ENCODE measurements at places on chromosomes 16 and 17.

GRCh38 chr17:9982159-9982558, 77.1 kb upstream of the RCVRN start:
- no peak for DNase-seq

DNA sequence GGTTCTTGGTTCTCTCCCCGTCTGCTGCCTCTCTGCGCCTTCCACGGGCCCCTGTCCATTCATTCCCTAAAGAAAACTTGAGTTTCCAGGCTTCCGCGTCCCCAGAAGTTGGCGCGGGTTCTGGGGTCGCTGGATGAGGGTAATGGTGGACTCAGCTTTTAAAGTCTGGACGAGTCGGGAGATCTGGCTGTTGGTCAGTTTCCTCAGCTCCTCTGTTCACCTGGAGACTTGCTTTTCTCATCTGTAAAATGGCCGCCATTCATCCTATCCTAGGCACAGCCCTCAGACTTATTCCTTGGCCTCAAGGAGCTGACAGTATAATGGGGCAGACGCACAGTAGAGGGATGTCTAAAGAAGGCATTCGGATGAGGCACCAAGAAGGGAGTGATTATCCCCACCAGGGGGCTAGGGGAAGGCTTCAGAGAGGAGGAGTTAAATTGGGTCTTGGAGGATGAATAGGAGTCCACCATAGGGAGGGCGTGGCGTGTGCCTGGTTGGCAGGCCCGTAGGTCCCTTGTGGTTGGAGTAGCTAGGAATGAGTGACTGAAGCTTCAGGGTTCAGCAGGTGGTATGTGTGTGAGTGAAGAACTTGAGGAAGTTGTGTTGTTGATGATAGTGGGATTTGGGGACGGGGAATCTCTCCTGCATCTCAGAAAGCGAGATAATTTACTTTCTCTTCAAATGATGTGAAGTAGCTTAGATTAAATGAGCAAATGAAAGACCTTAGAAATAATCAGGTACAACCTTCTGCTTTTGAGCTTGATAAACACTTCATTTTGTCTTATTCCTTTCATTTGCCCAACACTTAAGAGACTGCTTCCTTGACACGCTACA, 652 bp downstream of the VPS35L start:
- no peak for DNase-seq

- DNase-seq: no peak
Measured at GRCh38 chr17:78803186-78803845, 21.2 kb upstream of the CYTH1 start.

GRCh38 chr16:81553080-81553813, 108.6 kb downstream of the CMIP start:
- DNase-seq: no peak

DNA sequence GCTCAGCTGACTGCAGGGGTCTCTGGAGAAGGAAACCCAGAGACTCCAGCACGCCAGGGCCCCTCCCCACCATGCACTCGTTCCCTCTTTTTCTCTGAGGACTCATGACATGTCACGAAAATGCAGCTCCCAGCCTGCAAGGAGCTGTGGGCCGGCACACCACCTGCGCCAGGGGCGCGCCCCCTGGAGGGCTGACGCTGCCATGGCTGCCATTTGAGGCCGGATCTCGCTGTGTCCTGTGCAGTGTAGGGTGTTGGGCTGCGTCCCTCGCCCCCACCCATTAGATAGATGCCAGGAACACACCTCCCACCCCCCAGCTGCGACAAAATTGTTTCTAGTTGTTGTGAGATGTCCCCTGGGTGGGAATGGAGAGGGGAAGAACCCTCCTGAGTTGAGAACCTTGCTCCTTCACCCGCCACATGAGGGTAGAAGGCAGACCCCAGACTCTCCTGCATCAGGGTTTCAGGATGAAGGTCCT, 8.2 kb downstream of the SYNGR2 start:
- no peak for DNase-seq

GRCh38 chr17:149231-149630, 11.9 kb downstream of the SCGB1C2 start:
- DNase-seq: no peak

- no peak for DNase-seq
Measured at GRCh38 chr17:14320734-14321475, 20.0 kb downstream of the HS3ST3B1 start.

DNA sequence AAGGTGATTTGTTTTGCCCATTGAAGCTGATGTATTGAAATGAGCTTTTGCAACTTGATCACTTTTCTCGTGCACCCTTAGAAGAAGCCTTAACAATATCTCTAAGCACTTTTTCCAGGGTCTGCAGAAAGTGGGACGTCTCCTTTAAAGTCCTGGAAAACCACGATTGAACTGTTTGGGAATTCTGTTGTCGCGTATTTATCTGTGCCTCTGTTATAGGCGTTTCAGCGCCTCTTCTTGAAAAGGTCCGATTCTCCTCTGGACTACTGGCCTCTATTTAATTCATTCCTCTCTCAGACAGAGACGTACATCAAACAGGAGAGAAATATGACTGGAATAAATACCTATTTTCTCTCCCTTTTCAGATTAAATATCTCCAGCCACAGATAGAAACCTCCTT, 262.4 kb upstream of the PSMD7 start:
- no peak for DNase-seq

GRCh38 chr17:59848778-59849177, 44.0 kb downstream of the TUBD1 start:
- no peak for DNase-seq

- DNase-seq: no peak
Measured at GRCh38 chr17:3843935-3844516, 2.0 kb downstream of the NCBP3 start.

DNA sequence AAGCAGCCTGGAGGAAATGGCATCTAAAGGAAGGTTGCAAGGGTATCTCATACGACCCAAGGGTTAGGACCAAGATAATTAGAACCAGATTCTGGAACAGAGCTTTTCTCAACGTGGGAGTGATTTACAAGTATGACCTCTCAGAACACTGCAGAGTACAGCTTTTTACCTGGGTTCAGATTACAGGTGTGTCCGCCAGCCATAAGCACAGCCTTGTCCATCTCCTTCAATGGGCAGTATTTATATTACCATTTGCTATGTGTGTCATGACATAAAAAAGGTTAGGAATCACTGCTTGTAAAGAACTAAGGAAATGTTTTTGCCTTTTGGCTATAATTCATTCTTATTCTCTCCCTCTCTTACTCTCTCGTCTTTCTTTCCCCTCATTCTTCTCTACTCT, 36.7 kb downstream of the MYO1D start:
- no peak for DNase-seq

- no peak for DNase-seq
Measured at GRCh38 chr17:56638591-56639051, 45.1 kb downstream of the NOG start.

DNA sequence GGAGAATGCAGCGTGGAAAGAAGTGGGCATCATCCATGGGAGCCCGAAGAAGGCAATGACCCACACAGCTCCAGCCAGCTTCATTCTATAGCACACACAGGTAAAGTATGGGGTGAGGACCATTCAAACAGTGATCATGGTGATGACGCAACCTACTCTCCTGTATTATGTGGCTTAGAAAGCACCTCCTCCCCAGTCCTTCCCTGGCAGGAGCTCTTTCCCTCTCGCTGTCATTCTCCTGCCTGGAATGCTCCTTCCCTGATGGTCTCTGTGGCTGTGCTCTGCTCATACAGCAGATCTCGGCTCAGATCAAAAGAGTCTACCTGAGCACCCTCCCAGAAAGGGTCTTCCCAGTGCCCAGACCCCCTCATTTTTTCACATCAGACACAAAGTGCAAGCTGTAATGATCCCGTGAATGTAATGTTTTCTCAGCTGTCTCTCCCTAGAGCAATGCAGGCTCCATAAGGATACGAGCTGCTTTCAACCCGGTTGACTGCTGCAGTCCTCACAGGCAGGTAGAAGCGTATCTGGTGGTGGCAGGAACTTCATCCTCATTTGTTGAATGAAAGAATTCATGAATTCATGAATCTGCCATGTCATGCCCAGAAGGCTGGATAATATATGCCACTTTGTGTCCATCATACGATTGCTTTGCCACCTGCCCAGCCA, 248.8 kb downstream of the HS3ST3A1 start:
- DNase-seq: no peak

DNA sequence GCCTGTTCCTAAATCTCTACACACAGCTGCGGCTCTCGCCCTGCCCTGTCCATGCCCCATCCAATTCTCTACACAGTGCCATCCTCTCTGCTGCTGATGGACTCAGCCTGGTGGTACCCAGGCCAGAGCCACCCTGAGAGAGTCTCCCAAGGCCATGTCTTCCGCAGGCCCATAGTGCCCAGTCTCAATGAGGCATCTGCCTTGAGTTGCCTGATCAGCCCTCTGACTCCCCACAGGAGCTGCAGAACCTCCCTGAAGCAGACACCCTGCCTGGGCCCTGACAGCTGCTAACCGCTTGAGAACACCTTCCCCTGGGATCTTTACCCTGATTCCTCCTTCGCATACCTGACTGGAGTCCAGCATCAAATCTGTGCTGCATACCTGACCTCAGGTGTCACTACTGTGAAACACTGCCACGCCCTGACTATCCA, 13.3 kb downstream of the TSPOAP1 start:
- no peak for DNase-seq

- no peak for DNase-seq
Measured at GRCh38 chr17:8803531-8804420, 4.6 kb upstream of the MFSD6L start.

GRCh38 chr17:43832168-43832975, 574 bp downstream of the MPP3 start:
- peak; percentile 44 for DNase-seq

DNA sequence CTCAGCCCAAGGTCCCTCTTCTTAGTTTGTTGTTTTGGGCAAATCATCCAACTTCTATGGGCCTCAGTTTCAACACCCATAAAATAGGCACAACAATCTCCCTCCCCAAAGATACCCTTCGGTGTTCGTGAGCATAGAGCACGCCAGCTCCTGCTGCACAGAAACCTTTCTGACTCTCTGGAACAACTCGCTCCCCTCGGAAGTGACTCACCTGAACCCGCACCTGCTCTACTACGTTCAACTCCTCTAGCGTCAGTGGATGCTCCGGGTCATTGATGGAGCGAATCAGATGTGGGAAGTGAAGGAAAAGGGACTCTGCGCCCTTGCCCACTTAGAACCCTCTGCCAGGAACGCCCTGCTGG, 445 bp downstream of the CIAO2B start:
- DNase-seq: no peak

- DNase-seq: no peak
Measured at GRCh38 chr16:80947708-80948625, 58.7 kb downstream of the CMC2 start.

DNA sequence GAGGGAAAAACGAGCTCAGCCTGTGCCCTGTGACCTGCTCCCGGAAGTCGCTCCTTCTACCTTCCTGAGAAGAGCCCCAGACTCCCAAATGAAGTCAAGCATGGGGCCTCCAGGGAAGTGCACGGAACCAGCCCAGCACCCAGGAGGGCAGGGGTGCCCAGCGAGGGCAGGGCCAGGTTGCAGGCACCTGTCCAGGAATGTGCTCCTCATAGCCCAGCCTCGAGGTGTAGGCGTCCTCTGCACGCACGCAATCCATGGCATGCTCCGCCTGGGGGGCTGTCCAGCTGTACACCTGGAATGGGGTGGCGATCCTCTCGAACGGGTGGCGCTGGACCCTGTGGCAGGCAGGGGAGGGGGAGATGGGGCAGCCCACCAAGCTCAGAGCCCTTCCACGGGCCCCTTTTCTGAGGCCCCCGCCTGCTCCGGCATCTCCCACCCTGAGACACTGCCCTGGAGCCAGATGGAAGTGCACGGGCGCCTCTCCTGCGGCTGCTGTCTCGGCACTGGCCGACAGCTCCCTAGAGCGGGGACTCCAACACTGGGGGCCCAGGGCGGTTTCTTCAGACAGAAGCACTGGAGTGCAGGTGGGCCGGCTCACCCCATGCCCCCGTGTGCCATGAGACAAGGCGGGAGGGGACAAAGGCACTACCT, 10.9 kb downstream of the CLUH start:
- no peak for DNase-seq

GRCh38 chr16:48354877-48355855, 30.0 kb downstream of the SIAH1 start:
- no peak for DNase-seq

- DNase-seq: no peak
Measured at GRCh38 chr17:49496183-49496866, 1.2 kb downstream of the NGFR start.

DNA sequence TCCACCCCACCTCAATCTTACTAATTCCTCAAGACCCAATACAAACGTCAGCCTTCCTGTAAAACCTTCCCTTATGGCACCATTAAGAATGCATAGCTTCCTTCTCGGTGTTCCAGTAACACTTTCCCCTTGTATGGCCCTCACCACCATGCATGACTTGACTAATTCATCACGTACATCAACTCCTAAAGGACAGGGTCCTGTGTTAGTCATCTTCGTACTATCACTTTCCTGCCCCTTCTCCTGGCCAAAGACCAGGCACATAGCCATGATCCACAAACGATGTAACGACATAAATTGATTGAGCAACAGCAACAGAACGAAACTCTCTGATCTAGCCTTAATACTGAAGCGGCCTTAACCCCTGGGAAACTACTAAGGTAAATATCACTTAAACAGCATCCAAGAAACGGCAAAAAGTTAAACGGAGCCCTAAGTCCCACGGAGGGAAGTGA, 612 bp downstream of the PSMD12 start:
- peak; percentile 8 for DNase-seq

DNA sequence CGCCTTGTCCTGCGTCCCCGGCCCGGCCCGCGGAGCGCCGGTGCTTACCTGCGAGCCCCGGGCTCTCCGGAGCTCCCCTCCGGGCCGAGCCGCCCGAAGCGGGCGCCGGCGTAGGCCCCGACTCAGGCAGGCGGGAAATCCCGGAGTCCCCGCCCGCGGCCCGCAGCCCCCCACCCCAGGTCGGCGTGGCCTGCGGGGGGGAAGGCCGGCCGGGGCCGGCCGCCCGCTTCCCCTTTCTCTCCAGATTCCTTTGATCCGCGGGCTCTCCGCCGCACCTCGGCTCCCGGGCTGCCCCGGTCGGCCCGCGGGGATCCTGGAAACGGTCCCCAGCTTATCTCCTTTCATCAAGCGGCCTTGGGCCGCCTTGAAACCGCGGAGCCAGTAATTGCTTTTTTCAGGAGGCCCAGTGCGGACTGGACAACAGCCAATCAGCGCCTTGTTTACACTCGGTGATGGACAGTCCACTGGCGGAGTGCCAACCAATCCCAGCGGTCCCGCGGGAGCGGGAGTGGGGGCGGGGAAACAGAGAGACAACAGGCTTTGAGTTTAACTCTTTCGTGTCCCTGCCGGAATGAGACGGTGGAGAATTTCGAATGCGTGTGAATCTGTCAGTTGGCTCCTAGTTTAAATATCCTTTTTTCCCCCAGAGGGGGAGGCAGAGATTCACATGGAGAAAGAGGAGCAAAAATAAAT, 1.4 kb upstream of the BAHCC1 start:
- peak; percentile 97 for DNase-seq

Measured in GOT3 (cell line).